ENCODE measurements at places on chromosomes 6 and 20. TPM values are rescaled to one million over a fixed set of nuclear protein-coding genes. Genes with fewer than 3 reads are reported as not detected.

Gene TPBG
- total RNA-seq: not detected

Gene TREM2
- total RNA-seq: not detected

Gene ZC2HC1B
- not detected for total RNA-seq

Gene TLDC2
- total RNA-seq: not detected

Gene C4B
- total RNA-seq: 2.7 TPM

Gene SLC22A16
- total RNA-seq: not detected

Gene PAX1
- total RNA-seq: not detected

Gene SRSF12
- 1.1 TPM for total RNA-seq

Gene SLC17A2
- total RNA-seq: not detected

DNA sequence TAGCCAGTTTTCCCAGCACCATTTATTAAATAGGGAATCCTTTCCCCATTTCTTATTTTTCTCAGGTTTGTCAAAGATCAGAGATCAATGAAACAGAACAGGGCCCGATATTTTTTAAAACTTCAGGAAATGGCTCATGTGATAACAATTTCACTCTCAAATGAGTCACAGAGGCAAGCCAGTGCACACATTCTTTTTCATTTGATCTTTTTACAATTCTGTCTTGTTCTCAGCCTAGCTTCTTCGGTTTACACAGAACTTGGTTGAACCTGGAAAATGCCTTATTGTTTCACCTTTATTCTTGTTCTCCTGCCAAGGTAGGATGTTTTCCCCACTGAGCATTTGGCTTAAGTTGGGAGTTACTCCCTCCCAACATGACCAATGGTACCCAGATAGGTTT, 258.9 kb downstream of the COL12A1 start:
- DNase-seq: no peak

DNA sequence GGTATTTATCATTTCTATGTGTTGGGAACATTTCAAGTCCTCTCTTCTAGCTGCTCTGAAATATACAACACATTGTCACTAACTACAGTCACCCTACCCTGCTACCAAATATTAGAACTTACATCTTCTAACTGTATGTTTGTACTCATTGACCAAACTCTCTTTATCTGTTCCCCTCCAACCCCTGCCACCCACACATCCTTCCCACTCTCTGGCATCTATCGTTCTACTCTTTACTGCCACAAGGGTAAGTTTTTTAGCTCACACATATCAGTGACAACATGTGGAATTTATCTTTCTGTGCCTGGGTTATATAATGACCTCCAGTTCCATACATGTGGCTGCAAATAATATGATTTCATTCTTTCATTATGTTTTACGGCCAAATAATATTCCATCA, 171.9 kb downstream of the GMDS start:
- DNase-seq: no peak

DNA sequence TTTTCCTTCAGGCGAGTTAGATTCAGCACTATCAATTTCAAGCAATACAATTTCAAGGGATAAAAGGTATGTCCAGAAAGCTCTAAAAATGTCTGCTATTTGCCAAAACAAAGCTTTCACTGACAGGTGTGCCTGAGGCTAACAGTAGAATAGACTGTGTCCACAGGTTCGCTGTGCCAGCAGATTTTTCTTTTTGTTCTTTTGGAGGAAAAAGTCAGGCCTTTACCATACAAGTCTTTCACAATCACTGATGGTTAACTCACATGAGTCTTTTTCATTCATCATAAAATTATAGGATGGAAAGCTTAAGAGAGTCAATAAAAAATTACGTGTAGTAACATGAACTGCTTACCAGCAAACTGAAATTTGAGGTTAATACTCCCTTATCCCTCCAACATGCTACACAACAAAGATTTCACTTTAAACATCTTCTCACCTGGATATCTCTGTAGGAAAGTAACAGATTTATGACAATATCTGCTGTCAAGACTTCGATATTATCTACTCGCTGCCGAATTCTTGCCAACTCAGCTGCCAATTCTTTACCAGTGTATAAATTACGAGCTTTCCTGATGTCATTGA, 95.4 kb downstream of the MAP3K5 start:
- DNase-seq: no peak

- no peak for DNase-seq
These were observed 222.6 kb downstream of the OTOR start for GRCh38 chr20:16970776-16971175.

DNA sequence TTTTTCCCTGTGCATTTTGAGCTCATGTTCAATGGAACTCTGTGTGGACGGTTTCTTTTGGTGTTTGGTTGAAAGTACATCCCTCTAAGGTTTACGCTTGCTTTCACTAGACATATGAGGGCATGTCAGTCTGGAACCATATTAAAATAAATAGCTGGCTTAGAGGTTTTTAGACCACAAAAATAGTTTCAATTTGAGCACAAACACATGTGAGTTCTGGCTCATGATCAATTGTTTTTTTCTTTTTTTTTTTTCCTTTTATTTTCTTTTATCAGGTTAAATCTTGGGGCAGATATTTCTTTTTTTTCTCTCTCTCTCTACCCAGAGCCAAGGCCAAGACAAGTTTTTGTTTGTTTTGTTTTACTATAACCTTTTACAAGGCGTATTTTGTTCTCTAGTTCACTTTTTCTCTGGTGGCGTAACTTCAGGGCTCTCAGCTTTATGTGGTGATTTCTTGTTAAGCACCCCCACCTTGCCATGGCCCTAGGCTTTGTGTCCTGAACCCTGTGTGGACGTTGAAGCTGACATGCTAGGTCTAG, 92.9 kb downstream of the SHLD1 start:
- no peak for DNase-seq

DNA sequence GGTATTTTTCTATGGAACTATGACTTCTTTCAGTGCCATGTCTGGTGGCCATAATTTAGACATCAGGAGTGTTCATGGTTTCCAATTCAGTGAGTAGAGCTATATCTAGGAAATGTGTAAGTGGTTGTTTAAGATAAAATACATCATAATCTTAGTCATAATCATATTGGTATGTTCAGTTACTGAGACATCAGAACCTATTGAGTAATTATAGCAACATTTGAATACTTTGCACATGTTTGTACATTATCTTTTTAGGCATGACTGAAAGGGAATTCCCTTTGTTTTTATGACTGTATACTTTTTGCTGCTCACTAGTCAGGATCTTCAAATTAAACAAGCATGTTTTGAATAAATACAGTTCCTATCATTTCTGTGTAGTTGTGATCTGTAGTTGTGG, 64.0 kb downstream of the STXBP5 start:
- no peak for DNase-seq

- DNase-seq: no peak
These were observed 140.4 kb downstream of the NCOA3 start for GRCh38 chr20:47642118-47642517.

DNA sequence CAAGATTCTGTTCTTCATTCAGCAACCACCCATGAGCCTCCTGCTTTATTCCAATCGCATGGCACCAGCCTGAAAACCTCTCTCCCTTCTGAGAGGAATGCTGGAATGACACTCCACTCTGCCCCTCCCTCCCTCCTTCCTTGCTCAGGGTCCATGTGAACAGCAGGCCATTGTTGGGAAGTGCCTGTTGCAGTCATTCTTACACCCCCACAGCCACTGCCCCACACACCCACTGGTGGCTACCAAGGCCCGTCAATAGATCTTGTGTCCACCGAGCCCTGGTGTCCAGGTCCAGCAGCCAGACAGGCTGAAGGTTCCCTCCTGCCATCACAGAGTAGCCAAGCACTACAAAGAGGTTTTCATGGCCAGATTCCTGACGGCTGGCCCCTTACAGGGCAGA, 6.5 kb downstream of the PDRG1 start:
- no peak for DNase-seq

DNA sequence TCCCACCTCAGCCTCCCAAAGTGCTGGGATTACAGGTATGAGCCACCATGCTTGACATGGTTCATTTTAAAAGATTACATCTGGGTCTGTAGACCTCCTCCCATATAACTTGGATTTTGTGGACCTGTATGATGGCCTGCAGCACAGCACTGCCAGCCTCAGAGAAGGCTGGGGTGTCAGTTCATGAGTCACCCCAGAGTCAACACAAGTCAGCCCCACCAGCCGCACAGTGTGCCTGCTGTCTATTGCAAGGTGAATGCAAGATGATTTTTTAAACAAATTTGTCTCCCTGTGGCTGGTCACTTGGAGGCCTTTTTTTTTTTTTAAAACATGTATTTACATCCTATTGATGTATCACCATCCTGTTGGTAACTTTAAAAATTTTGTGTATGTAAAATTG, 76.7 kb downstream of the RREB1 start:
- no peak for DNase-seq

DNA sequence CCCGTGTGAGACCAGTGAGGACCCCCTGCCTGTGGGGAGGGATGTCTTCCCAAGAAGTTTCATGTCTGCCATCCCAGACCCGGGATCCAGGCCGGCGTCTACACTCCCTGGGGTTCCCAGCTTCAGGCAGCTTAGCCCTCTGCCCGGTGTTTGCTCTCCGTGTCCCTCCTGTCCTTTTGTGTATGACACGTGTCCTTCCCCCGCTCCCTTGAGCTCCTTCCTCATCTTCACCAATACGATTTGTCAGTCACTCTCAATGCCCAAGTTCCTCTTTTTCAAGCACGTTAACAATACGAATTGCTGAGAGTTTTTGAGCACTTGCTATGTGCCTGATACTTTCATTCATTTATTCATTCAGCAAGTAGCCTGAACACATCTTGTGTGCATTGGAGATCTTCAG, 115.6 kb upstream of the PTPN1 start:
- no peak for DNase-seq

DNA sequence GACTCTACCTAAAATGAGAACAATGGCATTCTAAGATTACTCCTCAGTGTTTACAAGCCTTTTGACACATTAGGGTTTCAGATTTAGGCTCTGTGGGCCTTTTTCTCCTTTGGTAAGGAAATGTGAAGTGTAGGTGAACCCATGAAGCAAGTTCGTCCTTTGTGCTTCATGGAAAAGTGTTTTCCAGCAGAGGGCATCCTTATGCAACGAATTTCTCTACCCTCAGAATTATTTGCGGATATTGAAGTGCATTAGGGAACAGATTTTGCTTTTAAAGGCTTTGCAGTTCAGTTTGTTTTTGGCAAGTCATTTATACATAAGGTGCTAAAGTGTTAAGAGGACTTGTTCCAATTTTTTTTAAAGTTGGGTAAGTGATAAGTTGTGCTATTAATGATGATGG, 55.7 kb upstream of the FERMT1 start:
- DNase-seq: no peak

DNA sequence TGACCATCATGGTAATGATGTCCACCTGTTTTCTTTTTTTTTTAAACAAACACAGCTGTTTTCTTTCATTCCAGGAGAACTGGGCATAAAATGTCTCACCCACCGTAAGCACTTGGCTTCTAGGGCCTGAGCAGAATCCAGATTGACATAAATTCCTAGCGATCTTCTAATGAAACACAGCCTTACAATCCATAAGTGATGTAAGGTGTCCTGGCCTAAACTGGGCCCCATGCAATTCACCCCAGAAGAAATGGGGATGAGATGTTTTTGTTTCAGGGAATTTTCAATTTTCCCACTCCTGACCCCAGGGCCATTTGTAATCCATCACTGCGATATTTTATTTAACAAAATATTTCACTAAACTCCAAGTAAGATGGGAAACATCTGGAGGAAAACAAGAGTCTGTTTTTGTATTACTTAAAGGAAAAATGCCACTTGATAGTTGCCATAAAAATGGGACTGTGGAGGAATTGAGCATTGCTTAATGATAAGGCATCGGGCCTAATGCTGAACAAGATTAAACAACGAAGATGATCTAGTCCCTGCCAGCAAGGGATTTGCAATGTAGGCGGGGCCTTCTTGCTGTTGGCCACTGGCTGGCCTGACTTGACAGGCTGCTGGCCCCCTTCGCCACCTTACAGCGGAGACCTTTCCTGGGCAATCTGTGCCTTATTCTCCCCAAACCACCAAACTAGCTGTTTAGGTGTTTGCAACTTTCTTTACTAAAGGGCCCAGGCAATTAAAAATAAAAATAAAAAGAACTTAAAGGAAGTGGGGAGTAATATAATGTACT, 183.7 kb downstream of the CD109 start:
- no peak for DNase-seq

DNA sequence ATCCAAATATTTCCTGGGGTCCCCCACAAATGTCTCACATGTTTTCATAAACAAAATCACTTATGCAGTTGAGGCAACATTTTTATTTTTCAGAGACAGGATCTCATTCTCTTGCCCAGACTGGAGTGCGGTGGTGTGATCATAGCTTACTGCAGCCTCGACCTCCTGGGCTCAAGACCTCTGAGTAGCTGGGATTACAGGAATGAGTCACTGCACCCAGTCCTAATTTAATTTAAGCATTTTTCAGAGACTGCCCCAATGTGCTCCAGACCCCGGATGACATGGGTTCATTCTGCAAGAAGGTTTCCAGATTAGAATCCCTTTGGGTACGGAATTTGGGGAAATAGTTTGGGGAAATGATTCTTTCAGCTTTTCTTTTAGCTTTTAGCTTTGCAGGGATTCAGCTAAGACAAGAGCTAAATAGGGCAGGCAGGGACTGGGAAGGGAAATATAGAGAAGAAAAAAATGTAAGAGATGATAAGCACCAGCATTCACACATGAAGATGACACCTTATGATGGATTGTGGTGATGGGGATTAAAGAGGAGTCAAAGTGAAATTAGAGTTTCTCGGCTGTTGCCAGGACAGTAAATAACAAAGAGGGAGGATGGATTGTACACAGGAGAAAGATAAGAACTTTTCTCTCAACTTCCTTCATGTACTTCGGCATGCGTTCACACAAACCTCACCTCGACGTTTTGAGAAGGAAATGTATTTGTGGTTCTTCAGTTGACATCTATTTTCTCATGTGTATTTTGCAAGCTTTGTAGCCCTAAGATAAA, 169.4 kb upstream of the TAB2 start:
- no peak for DNase-seq

DNA sequence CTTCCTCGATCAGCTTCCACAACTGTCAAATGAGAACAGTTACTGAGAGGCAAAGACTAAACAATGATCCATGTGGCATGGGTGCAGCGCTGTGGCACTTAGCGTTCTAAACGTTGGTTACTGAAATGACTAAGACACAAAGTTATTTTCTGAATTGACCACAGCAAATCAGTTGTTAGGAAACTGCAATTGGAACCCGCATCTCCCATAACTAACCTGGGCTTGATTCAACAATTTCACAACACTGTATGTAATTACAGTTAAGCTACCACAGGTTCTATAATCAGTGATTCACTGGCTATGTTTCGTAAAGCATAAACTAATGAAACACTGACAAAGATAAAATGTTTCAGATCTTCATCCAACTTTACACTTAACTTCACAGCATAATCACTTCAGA, 12.5 kb downstream of the WDR27 start:
- DNase-seq: no peak

DNA sequence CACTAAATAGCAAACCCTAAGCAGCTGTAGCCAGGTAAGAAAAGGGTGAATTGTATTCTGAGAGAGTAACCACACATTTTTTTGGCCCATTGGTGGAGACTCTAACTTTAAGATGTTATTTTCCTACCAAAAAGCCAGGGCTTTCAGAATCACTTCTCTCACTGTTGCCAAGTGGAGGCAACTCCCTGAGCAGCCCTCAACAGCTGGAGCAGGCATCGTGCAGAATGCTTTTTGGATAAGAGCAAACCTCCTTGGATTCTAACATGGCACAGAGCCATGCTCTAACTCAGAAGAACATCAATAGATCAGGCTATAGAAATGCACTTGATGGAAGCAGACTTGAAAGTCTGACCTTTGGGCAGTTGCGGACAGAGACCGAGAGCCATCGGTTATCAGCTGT, 722.2 kb upstream of the CHD6 start:
- no peak for DNase-seq
